ENCODE measurements at places on chromosomes 3 and 15.

GRCh38 chr15:62391641-62392262 lies 226.7 kb upstream of the C2CD4B start:
- DNase-seq, result no peak

DNA sequence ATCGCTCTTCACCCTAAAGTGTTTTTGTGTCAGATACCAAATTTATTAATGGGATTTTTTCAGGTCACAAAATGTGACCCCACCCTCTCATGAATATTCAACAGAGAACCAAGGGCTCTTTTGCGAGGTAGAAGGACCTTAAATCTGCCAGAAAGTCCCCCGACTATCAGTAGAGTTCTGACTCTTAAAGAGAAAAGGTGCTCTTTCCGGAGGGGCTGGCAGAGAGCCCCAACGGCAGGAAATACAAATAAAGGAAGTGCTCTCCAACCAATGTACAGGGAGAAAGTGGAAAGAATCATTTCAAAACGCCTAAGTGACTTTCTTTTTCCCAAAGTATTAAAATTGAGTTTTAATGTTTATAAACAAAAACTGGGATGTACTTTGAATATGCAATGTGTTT lies 517.2 kb downstream of the FOXP1 start:
- DNase-seq, result no peak

- no peak for DNase-seq
These were observed 56.1 kb downstream of the PIK3CB start for GRCh38 chr3:138778643-138779042.

- no peak for DNase-seq
These were observed 195.9 kb downstream of the EPHB1 start for GRCh38 chr3:134991003-134991402.

GRCh38 chr3:103052236-103052830 lies 617.5 kb downstream of the ZPLD1 start:
- no peak for DNase-seq

DNA sequence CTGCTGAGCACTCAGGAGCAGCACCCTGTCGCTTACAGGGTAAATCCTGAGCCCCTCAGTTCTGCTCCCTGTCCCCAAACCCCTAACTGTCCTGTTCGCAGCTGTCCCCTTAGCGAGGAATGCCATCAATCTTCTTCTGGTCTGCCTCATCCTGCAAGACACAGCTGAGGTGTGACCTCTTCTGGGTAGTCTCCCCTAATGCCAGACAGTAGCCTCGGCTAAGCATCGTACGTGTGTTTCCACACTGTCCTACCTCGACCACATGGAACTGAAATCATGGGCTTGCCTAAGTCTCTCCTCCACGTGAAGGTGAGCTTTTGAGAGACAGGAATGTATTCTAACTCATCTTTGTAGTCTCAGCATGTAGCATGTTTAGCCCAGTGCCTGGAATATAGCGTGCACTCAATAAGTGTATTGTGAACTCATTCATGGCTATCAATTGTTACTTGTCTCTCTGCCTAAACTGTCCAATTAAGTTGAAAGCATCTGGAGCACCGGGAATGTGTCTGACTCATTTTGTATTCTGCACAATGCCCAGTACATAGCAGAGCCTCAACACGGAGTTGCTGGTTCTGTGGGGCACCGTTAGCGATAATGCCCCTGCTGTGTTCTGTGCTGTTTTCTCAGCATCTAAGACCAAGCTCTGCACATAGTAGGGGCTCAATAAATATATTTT lies 90.2 kb downstream of the HES1 start:
- no peak for DNase-seq

DNA sequence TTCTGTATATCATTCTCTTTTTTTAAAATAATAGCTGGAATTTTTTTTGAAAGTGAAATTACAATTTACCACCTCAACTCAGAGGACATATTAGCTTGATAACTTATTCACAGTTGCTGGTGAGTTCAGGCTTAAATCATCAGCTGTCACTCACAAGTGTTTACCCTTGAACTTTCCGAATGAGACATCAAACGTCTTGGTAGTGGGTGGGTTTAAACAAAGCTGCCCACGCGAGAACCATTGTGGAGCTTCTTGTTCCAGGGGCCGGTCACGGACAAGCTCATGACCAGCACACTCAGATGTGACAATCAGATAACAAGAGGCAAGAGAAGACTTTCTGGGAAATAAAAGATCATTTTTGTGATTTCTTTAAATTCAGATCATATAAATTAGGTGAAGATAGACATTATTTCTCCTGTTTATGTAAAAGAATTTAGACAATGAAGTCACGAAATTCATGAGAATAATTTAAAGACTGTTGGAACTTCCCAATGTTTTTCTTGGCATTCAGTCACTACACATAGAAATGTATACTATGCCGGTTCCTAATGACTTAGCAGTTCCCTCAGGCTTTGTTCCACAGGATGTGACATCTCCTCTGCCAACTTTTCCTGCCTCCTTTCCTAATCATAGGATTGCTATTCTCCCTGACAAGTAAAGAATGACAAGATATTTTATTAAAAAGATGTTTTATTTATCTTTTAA lies 29.3 kb downstream of the BTD start:
- no peak for DNase-seq

DNA sequence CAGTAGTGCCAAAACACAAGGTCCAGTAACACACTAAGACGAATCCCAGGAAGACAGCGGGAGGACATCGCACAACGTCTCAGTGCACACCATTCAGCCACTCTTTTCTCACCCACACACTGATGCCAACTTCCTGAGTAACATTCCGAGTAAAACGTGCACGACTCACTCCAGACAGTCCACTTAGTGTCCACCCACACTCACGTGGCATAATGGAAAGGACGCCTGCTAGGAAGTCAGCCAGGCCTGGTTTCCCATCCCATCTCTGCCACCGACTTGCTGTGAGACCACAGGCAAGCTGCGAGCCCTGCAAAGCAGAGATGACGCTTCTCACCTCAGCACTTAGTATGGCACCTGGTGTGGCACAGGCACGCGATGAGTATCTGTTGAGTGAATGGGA lies 36.8 kb upstream of the VGLL4 start:
- no peak for DNase-seq

DNA sequence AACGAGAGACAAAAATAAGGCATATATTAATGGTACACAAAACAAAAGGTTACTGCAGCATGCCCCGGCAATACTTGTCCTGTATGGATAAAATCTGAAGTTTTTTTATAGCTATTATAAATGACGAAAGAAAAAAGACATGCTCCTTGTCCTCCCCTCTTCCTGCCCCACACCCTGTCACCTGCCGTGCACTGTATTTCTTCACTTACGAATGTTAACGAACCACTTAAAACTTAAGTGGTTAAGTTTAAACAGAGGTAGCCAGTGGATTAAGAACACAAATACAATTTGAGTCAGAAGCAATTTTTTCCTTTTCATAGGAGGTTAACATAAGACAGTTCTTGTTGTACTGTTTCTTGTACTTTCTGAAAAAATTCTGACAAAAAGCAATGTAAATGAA lies 799.1 kb upstream of the NECTIN3 start:
- DNase-seq, result no peak

- DNase-seq, result no peak
These were observed 82.8 kb upstream of the TNFSF10 start for GRCh38 chr3:172606021-172606420.

DNA sequence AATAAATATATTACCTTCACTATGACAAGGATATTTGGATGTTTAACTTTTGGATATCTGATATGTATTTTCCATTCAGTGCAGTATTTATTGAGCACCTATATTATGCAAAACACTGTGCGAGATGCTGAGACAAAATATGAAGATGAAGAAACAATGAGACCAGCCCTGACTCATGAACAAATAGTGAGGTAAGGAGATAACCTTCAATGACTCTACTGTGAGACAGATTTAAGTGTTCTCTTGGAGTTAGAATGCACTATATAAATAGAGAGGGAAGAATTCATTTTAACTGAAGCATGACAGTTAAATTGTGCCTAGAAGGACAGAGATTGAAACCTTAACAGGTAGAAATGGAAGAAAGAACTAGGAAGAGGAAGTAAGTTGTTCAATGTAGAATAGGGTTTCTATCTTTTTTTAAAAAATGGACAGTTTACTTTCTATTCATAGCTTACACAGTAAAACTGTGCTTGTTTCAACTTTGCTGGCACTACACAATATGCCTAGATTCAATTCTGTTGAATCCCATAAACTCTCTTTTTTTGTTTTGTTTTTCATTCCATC lies 124.2 kb downstream of the ZBTB20 start:
- no peak for DNase-seq
